Activated CD4-positive, CD25-positive, alpha-beta regulatory T cell treated with anti-CD3 and anti-CD28 coated beads, Interleukin-2, amount 50 U/mL, for 72 hours (primary cell): ENCODE measurements at places on chromosomes 11 and 22.

DNA sequence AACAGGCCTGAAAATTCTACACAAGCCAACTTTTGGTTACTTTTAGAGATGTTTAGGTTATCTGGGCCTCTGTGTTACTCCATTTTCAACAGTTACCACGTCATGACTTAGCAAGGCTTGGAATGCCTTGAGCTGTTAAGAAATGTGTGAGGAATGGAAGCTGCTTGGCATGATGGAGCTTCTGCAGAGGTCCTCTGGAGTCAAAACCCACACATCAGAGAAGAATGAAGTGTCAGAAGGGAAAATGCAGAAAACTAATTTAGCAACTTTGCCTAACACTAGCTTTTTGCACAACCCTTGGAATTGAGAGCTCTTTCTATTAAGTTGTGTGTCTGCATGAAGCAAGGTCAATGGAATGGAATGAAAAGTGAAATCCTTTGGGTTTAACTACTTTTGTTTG lies 27.4 kb downstream of the FAT3 start:
- no peak for DNase-seq

GRCh38 chr11:70592641-70593165 lies 194.4 kb downstream of the CTTN start:
- DNase-seq: no peak

DNA sequence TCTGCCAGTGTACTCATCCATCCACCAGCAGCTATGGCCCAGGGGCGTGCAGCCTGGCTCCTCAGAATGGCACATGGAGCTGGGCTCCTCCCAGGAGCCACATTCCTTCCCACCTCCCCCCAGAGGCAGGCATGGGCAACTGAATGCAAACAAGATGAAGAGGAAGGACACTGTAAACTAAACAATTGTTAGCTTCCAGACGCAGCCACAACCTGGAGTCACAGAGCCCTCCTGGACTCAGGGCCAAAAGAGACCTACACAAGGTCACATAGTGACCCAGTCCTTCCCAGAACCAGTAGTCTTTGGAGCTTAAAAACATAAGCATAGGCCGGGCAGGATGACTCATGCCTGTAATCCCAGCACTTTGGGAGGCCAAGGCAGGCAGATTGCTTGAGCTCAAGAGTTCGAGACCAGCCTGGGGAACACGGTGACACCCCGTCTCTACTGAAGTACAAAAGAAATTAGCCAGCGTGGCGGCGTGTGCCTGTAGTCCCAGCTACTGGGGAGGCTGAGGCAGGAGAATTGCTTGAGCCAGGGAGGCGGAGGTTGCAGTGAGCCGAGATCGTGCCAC lies 30.7 kb upstream of the CLDN5 start:
- DNase-seq: no peak

DNA sequence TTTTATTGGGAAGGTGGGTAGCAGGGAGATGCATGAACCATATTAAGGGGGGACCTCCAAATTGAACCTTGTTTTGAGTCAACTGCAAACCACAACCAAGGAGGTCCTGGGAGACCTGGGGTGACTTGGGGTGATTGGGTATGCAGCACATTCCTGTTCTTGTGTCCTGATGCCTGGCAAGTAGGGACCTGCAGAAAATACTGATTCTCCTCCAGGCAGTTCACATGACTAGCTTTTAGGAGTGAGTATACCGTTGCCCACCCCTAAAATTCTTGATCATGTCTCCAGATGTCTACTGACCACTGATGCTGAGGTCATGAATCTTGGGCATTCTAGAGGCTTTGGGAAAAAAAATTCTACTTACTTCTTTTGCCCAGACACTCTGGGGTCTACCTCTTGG lies 6.3 kb downstream of the EHF start:
- DNase-seq: no peak

- no peak for DNase-seq
Observed at GRCh38 chr11:111253131-111253530, 7.6 kb downstream of the POU2AF2 start.

GRCh38 chr22:44671742-44672141 lies 30.3 kb upstream of the PRR5 start:
- no peak for DNase-seq

- no peak for DNase-seq
Observed at GRCh38 chr11:112156153-112156955, 7.5 kb downstream of the IL18 start.

DNA sequence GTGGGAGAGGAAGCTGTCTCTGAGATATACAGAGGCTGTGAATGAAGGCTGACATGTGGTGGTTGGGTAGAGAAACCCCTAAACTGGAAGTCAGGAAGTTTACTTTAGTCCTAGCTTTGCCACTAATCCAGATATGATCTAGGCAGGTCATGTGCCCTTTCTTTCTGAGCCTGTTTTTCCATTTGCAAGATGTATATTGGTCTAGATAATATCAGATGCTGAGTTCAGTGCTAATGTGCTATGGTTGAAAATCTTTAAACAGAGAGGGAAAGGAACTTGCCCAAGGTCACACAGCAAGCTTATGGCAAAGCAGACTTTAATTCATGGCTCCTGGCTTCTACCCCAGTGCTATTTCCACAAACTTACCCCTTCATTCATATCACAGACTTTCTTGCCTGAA lies 25.7 kb upstream of the TPBGL start:
- no peak for DNase-seq

DNA sequence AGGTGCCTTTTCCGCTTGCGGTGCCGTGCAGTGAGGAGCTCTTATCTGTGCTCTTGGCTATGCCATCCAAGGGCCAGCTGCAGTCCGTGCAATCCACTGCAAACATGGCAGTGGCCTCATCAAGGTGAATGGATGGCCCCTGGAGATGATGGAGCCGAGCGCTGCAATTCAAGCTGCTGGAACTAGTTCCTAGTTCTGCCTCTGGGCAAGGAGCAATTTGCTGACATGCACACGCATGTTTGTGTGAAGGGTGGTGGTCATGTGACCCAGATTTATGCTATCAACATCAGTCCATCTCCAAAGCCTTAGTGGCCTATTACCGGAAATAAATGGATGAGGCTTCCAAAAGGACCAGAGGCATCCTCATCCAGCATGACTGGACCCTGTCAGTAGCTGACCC lies 3.1 kb upstream of the EHD1 start:
- no peak for DNase-seq

GRCh38 chr11:14320020-14320419 lies 39.0 kb downstream of the RRAS2 start:
- DNase-seq: no peak

DNA sequence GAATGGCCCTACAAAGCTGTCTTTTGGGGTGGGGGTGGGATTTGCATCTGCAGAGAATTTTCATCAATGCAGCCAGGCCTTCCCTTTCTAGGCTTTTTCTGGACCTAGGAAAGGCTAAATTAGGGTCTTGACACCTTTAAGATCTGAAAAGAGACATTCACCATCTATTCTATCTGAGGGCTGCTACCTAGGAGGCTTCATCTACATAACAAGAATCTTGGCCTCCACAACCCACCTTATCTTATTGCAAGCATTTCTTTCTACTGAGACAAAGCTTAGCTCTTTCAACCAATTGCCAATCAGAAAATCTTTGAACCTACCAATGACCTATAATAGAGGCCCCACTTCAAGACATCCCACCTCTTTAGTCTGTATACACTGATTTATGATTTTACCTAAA lies 20.7 kb upstream of the INCENP start:
- no peak for DNase-seq

DNA sequence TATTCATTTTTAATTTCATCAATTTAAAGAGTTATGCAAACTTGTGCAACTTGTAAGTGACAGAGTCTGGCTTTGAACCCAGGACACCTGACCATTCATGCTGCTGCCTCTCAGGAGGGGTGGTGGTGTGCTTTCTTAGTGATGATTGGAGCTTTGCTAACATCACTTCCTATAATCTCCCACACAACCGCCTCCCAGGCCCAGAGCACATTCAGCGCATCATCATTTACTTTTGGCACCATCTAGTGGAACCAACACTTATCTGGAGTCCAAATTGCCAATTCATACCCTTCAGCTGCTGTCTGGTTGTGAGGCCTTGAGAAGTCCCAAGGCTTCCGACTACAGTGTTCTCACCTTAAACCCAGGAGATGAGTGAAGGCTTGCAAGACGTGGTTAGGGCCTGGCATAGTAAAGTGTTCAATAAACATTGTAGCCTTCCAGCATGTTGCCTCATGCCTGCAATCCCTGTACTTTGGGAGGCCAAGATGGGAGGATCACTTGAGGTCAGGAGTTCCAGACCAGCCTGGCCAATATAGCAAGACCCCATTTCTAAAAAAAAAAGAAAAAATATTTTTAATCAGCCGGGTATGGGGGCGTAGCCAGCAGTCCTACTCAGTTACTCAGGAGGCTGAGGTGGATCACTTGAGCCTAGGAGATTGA lies 1.1 kb upstream of the TTLL1 start:
- DNase-seq: no peak

DNA sequence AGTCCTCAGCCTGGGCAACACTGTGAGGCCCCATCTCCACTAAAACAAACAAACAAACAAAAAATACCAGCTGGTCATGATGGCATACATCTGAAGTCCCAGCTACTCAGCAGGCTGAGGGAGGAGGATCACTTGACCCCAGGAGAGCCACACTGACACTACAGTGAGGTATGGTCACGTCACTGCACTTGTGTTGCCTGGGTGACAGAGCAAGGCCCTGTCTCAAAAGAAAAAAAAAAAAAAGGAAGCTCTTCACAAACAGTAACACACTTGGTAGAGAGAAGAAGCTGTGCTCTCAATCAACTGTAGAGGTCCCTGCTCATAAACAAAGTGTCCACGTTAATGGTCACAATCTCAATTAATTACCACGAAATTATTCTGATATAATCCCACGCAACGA lies 401.6 kb upstream of the CCDC90B start:
- no peak for DNase-seq

DNA sequence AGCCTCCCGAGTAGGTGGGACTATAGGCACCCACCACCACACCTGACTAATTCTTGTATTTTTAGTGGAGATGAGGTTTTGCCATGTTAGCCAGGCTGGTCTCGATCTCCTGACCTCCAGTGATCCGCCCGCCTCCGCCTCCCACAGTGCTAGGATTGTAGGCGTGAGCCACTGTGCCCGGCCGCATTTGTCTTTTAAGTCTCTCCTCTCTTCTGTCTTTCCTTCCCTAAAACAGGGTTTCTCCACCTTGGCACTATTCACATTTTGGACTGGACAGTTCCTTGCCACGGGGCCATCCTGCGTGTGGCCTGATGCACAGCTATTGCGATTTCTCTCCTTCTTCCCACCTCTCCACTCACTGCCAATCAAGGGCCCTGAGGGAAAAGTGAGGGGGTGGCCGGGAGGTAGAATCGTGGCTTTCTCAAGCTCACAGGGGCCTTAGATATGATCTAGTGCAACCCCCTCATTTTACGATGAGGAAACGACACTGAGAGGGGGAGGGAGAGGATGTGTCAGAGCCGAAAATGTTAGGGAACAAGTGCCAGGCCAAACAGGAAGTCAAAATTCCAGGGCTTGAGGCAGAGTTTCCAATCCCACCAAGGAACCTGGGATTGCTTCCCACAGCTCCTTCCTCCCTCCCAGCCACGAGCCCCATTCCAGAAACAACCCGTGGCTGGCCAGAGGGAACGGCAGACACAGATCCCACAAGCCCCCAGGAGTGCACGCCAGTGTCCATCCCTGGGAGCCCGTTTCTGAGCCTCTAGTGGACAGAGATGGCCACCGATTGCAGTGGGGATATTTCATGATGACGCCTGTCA lies 21.2 kb downstream of the SCGB1A1 start:
- DNase-seq: no peak

GRCh38 chr11:102306817-102307726 lies 10.2 kb upstream of the BIRC3 start:
- DNase-seq: no peak

- DNase-seq: no peak
Observed at GRCh38 chr11:21768388-21768787, 424.5 kb upstream of the ANO5 start.

DNA sequence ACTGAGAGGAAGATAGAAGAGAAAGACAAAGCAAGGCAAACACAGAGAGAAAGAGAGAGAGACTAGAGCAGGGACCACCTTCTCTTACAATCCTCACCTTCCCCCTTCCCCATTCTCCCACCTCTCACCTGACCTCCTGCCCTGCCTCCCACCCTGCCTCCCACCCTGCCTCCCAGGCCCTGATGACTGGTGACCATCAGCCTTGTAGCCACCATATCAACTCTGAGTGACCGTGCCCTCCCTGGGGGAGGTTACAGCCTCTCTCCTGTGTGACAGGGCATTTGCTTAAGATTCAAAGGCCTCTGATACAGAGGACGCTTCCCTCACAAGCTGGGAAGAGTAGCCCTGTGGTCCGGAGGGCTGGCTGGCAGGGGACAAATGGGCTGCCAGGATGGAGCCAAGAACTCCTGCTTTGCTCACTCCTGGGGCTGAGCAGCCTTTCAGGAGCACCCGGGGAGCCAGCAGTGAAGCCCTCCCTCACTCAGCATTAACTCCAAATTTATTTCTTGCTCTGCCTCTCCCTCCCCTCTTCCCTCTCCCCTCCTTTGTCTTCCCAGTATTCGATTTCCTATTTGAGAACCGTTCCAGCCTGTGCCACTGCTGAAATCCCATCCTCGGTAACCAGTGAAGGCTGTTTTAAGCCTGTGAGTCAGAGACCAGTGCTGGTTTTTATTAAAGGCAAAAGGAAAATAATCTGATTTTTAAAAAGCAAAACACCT lies 125.2 kb upstream of the SYT13 start:
- DNase-seq: no peak

DNA sequence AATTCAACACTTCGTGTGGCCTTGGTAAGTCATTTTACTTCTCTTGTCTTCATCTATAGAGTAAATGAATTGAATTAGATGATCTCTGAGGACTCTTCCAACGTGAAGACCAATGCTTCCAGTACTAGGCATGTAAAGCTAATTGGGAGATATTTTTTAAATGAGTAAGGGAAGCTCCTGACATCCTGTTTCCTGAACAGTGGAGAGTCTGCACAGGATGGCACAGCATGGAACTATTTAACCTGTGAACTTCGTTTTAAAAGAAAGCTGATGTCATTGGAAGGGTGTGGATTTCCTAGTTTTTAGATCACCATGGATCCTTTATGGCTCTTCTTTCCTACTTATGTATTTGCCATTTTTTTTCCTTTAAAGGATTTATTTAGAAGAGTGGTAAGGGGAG lies 48.4 kb upstream of the HSD17B12 start:
- DNase-seq: no peak

DNA sequence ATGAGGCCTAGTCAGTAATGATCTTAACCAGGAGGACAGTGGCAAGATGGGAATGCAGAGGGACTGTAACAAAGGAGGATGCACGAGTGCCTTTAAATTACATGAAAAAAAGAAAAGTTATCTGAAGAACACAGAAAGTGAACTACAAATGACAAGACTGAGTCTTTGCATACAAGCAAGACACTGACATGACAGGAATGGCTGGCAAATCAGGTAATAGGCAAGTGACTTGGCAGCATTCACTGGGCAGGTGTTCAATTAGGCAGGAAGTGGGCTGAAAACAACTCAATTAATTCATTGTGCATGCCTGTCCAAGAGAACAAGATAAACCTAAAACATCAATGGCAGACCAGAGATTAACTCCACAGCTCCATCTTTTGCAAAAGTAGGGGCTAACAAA lies 24.0 kb downstream of the SMCO4 start:
- no peak for DNase-seq

DNA sequence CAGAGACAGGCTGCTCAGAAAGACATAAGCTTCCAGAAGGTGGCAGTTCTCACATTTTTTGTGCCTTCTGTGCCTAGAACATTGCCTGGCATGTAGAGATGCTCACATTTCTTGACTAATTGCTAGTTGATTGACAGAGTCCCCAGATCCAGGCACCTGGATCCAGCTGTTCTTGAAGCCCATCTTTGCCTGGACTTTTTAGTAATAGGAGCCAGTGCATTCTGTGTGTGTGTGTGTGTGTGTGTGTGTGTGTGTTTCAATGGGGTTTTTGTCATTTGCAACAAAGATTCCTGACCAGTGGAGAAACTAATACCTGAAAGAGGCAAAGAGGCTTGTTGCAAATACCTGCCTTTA lies 15.1 kb downstream of the MRGPRF start:
- no peak for DNase-seq
